Activated CD8-positive, alpha-beta T cell treated with anti-CD3 and anti-CD28 coated beads, Interleukin-2, amount 10 ng/mL, durations not matched to agents 7 days and 5 days (primary cell): ENCODE measurements at places on chromosomes 2 and 18. TPM values are rescaled to one million over a fixed set of nuclear protein-coding genes. Genes with fewer than 3 reads are reported as not detected.

DNA sequence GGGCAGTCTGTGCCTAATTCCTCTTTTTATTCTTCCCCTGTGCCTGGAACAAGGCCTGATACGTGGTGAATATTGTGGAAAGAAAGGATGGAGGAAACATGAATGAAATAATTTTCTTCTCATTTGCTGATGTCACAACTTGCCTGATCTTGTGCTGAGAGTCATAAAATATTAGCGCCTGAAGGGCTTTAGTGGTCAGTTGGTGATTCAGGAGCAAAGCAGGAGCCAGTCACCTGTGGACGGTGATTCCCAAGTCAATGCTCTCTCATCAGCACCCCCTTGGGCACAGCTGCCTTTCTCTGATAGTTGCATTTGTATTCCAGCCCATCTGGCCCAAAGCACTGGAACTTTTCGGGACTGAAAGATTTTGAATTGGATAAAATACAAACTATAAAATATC lies 502.6 kb upstream of the RAB12 start:
- no peaks in the 10 kb centered on the region for H3K27me3 ChIP-seq
- DNase-seq: no peak
- H3K27ac ChIP-seq: no peak overlapping the region
- H3K4me1 ChIP-seq: no peaks in the 10 kb centered on the region
- H3K36me3 ChIP-seq: no peaks in the 10 kb centered on the region

DNA sequence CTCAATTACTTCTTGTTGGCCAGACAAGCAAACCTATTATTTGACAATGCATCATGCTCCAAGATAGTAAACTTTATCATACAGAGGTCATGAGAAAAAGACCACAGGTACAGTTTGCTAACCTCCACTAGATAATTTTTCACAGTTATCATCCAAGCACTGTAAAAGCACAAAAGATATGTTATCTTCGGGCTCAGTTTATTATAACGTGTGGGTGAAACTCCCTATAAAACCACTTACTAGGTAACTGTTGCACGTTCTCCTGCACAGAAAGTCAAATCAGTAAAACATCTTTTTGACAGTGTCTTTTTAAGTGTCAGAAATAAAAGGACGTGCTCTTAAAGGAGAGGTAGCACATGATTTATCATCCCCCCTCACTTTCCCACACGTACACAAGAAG lies 94.7 kb upstream of the BCL11A start:
- H3K27me3 ChIP-seq: peaks cover 3% of the 10 kb centered on the region
- H3K4me1 ChIP-seq: no peaks in the 10 kb centered on the region
- H3K36me3 ChIP-seq: no peaks in the 10 kb centered on the region
- no peak overlapping the region for H3K4me3 ChIP-seq
- DNase-seq: no peak

DNA sequence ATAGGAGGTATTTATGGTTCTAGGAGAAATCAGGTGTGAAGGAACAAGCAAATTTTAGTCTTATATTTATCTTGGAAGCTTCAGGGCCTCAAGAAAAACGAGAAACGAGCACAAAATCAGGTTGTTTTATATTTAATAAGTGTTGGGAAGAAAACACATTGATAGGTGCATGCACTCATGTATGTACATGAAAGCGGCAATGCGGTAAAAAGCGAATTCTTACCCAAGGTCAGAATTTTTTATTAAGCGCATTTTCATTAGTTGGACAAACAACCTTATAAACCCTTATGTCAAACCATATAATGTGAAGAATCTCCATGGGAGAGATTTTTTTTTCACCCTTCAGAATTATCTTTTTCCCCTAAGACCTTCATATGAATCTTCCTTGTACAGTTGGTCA lies 25.4 kb downstream of the SLC66A3 start:
- H3K27me3 ChIP-seq: no peaks in the 10 kb centered on the region
- peaks cover 3% of the 10 kb centered on the region for H3K36me3 ChIP-seq
- no peak overlapping the region for H3K4me3 ChIP-seq
- no peak for DNase-seq

- no peak for DNase-seq
- peaks cover 61% of the 10 kb centered on the region for H3K4me1 ChIP-seq
- no peaks in the 10 kb centered on the region for H3K36me3 ChIP-seq
- peaks cover 12% of the 10 kb centered on the region for H3K27me3 ChIP-seq
- H3K27ac ChIP-seq: peak overlapping the region; percentile 88
- peak overlapping the region; percentile 3 for H3K4me3 ChIP-seq
Observed at GRCh38 chr18:22342625-22343024, 75.1 kb downstream of the CTAGE1 start.

DNA sequence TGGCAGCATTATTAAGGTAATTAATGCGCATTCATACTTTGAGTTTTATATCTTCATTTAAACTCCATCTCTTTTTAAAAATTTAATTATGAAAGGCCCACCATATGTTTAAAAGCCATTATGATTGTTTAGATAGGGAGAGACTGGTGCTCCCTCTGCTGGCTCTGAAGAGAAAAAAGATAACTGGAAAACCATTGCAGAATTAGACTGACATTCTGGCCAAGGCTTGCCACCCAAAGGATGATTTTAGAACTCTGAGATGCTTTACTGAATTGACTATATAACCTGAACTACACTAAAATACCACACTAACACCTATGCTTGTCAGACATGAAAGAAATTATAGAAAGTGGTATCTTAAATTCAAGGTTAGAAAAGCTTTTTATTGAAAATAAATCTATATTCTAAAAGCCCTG lies 127.6 kb upstream of the SPOPL start:
- H3K27ac ChIP-seq: no peak overlapping the region
- no peaks in the 10 kb centered on the region for H3K27me3 ChIP-seq
- no peak overlapping the region for H3K4me3 ChIP-seq
- H3K4me1 ChIP-seq: no peaks in the 10 kb centered on the region

The FIGN gene
- not detected for total RNA-seq

GRCh38 chr2:86022661-86023365 lies 82.9 kb downstream of the POLR1A start:
- peaks cover 9% of the 10 kb centered on the region for H3K4me1 ChIP-seq
- H3K4me3 ChIP-seq: no peak overlapping the region
- no peaks in the 10 kb centered on the region for H3K27me3 ChIP-seq
- no peak overlapping the region for H3K27ac ChIP-seq
- no peak for DNase-seq

DNA sequence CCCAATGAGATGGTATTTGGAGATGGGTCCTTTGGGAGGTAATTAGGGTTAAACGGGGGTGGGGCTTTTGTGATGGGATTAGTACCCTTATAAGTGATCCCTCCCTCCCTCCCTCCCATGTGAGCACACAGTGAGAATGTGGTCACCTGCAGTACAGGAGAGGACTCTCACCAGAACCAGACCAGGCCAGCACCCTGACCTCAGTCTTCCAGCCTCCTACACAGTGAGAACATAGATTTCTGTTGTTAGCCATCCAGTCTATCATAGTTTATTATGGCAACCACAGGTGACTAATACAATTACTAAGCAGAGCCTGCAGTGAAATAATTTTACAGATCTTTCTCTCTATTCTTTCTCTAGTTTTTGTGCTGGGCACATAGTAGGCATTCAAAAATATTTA lies 137.7 kb upstream of the PKDCC start:
- H3K4me3 ChIP-seq: no peak overlapping the region
- peaks cover 4% of the 10 kb centered on the region for H3K4me1 ChIP-seq
- H3K36me3 ChIP-seq: no peaks in the 10 kb centered on the region
- peaks cover 37% of the 10 kb centered on the region for H3K27me3 ChIP-seq

The BOLL gene
- total RNA-seq: not detected

The LINC00305 gene
- total RNA-seq: not detected

GRCh38 chr18:62521593-62521992 lies 1.2 kb upstream of the ZCCHC2 start:
- peak overlapping the region; percentile 91 for H3K27ac ChIP-seq
- H3K4me3 ChIP-seq: peak overlapping the region; percentile 90
- no peak for DNase-seq
- peaks cover 51% of the 10 kb centered on the region for H3K36me3 ChIP-seq
- H3K27me3 ChIP-seq: no peaks in the 10 kb centered on the region
- H3K4me1 ChIP-seq: peaks cover 22% of the 10 kb centered on the region

DNA sequence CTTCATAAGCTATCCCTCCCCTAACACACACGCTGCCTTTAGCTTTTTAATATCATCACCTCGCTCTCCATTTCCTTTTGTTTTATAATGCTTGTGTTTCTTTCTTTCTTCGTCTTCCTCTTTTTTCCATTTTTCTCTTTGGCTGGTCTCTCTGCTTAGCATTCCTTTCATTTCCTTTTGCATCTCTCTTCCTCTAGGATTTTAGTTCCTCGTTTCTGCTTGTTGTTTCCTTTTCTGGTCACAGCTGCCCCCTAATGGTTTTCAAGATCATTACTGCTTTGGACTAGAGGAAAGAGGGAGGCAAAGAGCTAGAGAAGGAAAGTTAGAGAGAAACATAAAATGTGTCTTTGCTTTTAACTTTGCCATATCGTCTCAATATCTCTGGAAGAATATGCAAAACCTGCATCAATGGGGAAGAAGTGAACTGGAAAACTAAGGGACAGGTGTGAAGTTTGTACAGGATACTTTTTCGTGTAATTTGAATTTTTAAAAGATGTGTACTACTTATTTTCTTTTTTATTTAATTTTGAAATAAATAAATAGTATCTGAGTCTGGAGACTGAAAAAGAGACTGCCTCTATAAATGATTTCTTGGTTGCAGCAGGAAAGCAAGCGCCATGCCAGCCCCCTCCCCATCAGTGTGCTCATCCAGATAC lies 6.3 kb upstream of the NRP2 start:
- H3K27me3 ChIP-seq: peaks cover 19% of the 10 kb centered on the region
- H3K27ac ChIP-seq: no peak overlapping the region
- no peaks in the 10 kb centered on the region for H3K36me3 ChIP-seq

DNA sequence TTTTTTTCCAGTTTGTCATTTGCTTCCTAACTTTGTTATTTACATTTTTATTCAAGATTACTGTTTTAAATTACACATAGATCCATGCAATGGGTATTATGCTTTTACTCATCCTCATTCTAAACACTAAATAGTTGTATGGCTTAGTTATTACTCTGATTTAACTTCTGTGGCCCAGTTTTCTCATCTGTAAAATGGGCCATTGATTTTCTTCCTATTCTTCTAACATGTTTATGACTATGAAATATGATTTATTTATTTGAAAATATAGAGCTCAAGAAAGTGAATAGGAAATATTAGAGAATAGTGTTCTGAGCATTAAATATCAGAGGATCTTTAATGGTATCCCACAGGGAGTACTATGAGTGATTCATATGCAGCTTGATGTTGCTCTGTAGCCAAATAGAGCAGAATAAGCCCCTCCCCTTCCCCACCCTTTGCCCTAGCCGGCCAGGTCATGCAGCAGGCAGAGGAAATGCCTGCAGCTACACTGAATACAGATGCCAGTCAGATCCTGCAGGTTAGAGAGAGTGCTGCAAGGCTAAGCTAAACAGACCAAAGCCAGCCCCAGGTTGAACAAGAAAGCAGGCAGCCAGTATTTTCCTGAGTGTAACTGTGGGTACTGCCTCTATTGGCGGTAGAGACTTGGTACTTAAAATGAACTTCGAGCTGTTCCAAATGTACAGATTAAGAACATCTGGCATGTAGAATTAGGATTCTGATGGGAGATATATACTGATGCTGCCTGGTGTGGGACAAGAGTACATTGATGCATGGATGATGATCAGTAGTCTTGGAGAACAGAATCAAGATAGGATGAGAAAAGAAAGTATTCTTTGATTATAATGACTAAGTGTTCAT lies 11.7 kb upstream of the ACYP2 start:
- H3K27me3 ChIP-seq: peaks cover 2% of the 10 kb centered on the region
- H3K4me3 ChIP-seq: no peak overlapping the region
- H3K36me3 ChIP-seq: no peaks in the 10 kb centered on the region
- no peak overlapping the region for H3K27ac ChIP-seq
- DNase-seq: peak; percentile 61

GRCh38 chr2:105746177-105747080 lies 1.7 kb downstream of the NCK2 start:
- H3K27ac ChIP-seq: peak overlapping the region; percentile 88
- H3K4me3 ChIP-seq: peak overlapping the region; percentile 94
- peaks cover 71% of the 10 kb centered on the region for H3K4me1 ChIP-seq
- peak; percentile 79 for DNase-seq
- no peaks in the 10 kb centered on the region for H3K27me3 ChIP-seq

The ANKRD23 gene
- 12.6 TPM for total RNA-seq

The MARCHF4 gene
- total RNA-seq: not detected

GRCh38 chr2:46353509-46353908 lies 56.3 kb downstream of the EPAS1 start:
- H3K36me3 ChIP-seq: peaks cover 40% of the 10 kb centered on the region
- H3K27ac ChIP-seq: no peak overlapping the region
- DNase-seq: no peak
- H3K4me1 ChIP-seq: peaks cover 89% of the 10 kb centered on the region

DNA sequence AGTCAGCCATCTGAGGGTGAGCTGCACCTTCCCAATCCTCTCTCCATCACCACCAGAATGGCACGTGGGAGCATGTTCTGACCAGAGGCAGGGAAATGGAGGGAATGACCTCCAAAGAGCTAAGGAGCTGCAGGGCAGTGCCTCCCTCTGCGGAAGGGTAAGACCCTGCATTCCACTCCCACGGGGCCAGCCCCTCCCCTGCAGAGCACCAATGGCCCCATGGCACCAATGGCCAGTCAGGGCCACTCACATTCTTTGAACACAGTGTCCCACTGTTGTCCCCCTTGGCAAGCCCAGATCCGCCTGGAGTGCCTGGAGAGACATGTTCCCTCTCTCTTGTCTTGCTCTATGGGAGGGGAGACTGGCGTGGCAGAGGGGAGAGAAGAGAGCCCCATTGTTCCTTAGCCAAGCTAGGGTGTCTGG lies 164.4 kb downstream of the TNS1 start:
- no peaks in the 10 kb centered on the region for H3K36me3 ChIP-seq
- no peak overlapping the region for H3K27ac ChIP-seq
- no peaks in the 10 kb centered on the region for H3K4me1 ChIP-seq
- no peaks in the 10 kb centered on the region for H3K27me3 ChIP-seq
- no peak overlapping the region for H3K4me3 ChIP-seq

DNA sequence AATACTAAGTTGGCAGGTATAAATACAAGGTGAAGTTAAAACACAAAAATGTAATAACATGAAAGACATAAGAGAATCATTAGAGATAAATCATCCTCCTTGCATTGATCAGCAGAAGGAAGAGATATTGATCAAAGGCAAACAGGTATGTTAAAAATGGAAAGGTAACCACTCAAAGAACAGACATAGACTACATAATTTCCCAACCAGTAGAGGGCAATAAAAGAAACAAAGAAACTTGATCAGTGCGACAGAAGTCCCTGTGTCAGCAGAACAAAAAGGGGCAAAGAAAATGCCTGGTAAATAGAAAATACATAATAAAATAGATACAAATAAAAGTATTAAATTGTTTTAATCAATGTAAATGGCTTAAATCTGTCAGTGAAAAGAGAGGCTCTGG lies 53.6 kb downstream of the FAM228A start:
- DNase-seq: no peak
- no peaks in the 10 kb centered on the region for H3K27me3 ChIP-seq
- no peak overlapping the region for H3K27ac ChIP-seq

GRCh38 chr18:49174478-49174877 lies 223.7 kb upstream of the SMAD7 start:
- H3K36me3 ChIP-seq: peaks cover 2% of the 10 kb centered on the region
- no peaks in the 10 kb centered on the region for H3K27me3 ChIP-seq
- no peak overlapping the region for H3K27ac ChIP-seq
- no peak for DNase-seq

GRCh38 chr2:159032146-159032545 lies 63.7 kb downstream of the TANC1 start:
- DNase-seq: no peak
- H3K4me3 ChIP-seq: no peak overlapping the region
- no peak overlapping the region for H3K27ac ChIP-seq
- H3K27me3 ChIP-seq: no peaks in the 10 kb centered on the region

- H3K36me3 ChIP-seq: no peaks in the 10 kb centered on the region
- H3K4me3 ChIP-seq: peak overlapping the region; percentile 6
- no peak overlapping the region for H3K27ac ChIP-seq
- H3K4me1 ChIP-seq: peaks cover 20% of the 10 kb centered on the region
Observed at GRCh38 chr2:196533772-196534397, 105.6 kb upstream of the CCDC150 start.
